ENCODE measurements at places on chromosomes 7 and 10. TPM values are rescaled to one million over a fixed set of nuclear protein-coding genes. Genes with fewer than 3 reads are reported as not detected.

The EBLN1 gene
- total RNA-seq = not detected

The FHIP2A gene
- 25.2 TPM for total RNA-seq

The CCL26 gene
- not detected for total RNA-seq

The LAMB4 gene
- total RNA-seq = 0.19 TPM

The CDK1 gene
- total RNA-seq = 4.1 TPM

The TBL2 gene
- total RNA-seq = 10.4 TPM

The MYO1G gene
- 1.9 TPM for total RNA-seq
